ENCODE measurements at places on chromosomes 1 and 21.
A peak's percentile ranks its signal among the peaks of the same experiment; 100 is the strongest.

GRCh38 chr1:205429762-205430695, 8.2 kb upstream of the LEMD1 start:
- H3K4me3 ChIP-seq = no peak overlapping the region
- H3K36me3 ChIP-seq = no peaks in the 10 kb centered on the region
- H3K27ac ChIP-seq = no peak overlapping the region
- H3K4me1 ChIP-seq = peaks cover 7% of the 10 kb centered on the region
- DNase-seq = no peak
- H3K27me3 ChIP-seq = peaks cover 18% of the 10 kb centered on the region

- H3K27me3 ChIP-seq = no peaks in the 10 kb centered on the region
- no peak overlapping the region for H3K27ac ChIP-seq
- no peak overlapping the region for H3K4me3 ChIP-seq
- no peaks in the 10 kb centered on the region for H3K36me3 ChIP-seq
- peaks cover 11% of the 10 kb centered on the region for H3K4me1 ChIP-seq
Observed at GRCh38 chr1:21547876-21548275, 38.7 kb downstream of the ALPL start.

DNA sequence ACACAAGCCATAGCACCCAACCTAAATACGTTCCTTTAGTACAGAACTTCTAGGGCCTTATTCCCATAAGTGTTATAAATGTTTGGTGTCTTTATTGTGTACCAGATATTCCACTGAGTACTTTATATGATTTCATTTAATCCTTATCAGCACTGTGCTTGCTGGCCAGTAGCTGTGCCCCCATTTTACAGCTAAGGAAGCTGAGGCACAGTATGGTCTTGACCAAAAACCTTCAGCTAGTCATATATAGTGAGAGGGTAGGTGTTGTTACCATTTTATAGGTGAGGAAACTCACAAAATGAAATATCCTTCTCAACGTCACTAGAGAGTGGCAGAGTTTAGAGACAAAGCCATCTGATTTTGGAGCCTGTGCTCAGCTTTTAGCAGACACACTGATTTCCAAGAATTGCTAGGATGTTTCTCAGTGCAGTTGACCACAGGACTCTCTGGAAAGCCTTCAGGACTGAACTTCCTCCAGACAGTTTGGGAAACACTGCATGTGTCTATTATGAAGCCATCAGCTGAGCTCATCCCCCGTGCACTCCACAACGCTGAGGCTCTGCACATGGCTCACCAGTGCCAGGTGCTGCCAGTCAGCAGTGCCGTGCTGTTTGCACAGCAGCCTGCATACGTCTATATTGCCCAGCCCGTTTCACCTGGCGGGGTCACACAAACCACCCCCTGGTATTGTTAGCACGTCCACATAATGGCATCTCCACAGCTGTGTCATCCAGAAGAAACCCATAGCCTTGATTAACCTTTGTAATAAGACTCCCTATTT, 15.4 kb downstream of the NPPA start:
- H3K27me3 ChIP-seq = no peaks in the 10 kb centered on the region
- H3K36me3 ChIP-seq = peaks cover 36% of the 10 kb centered on the region
- DNase-seq = no peak
- H3K4me1 ChIP-seq = no peaks in the 10 kb centered on the region
- no peak overlapping the region for H3K4me3 ChIP-seq

DNA sequence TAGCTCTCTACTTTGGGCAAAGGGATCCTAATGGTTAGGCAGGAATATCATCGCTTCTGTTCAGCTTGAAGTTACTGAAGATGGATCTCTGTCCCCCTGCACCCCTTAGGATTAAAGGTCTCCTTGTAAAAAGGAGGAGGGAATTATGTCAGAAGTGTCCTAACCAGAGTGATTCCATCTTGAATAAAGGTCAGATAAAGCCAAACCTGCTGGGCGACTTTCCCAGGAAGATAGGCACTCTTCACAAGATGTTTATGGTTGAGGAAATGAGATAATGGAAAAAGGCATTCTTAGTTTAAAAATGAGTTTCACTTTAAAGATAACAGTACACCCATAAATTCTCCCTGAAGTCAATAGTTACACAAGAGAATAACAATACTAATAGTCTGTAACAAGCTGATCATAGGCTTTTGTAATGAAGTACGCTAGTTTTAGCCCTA, 1.7 kb upstream of the NENF start:
- H3K4me3 ChIP-seq = no peak overlapping the region
- DNase-seq = no peak
- H3K4me1 ChIP-seq = peaks cover 7% of the 10 kb centered on the region
- no peak overlapping the region for H3K27ac ChIP-seq
- H3K36me3 ChIP-seq = no peaks in the 10 kb centered on the region

DNA sequence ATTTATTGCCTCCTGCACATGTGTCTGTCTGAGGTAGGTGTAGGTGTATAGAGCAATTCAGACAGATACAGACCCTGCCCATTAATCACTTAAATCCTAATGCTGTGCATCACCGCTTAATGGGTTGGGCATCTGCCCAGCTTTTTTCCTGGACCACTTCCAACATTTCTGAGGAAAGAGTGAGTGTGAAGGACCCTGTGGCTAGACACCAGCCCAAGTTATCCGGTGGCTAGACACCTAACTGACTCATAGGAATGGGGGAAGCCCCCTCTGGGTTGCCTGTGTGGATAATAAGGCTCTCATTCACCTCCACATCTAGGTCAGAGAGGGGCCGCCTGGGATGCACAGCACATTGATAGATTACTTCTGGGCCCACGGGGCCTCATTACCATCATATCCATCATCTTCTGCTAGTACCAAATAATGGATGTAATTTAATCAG, 121.1 kb upstream of the RAVER2 start:
- no peaks in the 10 kb centered on the region for H3K27me3 ChIP-seq
- H3K27ac ChIP-seq = peak overlapping the region; percentile 38
- H3K36me3 ChIP-seq = no peaks in the 10 kb centered on the region
- H3K4me3 ChIP-seq = no peak overlapping the region
